ENCODE measurements at places on chromosomes 2 and 18.

DNA sequence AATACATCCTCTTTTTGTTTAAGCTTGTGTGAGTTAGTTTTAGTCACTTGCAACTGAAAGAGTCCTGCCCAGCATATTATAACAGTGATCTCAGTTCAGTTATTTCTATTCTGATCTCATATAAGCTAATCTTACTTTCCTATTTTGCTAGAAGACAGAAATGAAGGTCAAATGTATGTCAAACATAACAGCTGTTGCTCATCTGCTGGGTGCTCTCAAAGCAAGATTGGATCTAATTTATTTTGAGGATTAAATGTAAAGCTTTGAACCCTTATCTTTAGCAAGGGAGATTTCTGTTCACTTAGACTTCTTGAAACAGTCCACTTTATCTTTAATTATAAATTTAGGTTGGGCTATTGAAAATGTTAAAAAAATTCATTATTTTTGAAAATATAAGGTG lies 31.2 kb downstream of the CRYGD start:
- DNase-seq: no peak

- DNase-seq: no peak
Measured at GRCh38 chr2:8574196-8575037, 107.4 kb upstream of the ID2 start.

DNA sequence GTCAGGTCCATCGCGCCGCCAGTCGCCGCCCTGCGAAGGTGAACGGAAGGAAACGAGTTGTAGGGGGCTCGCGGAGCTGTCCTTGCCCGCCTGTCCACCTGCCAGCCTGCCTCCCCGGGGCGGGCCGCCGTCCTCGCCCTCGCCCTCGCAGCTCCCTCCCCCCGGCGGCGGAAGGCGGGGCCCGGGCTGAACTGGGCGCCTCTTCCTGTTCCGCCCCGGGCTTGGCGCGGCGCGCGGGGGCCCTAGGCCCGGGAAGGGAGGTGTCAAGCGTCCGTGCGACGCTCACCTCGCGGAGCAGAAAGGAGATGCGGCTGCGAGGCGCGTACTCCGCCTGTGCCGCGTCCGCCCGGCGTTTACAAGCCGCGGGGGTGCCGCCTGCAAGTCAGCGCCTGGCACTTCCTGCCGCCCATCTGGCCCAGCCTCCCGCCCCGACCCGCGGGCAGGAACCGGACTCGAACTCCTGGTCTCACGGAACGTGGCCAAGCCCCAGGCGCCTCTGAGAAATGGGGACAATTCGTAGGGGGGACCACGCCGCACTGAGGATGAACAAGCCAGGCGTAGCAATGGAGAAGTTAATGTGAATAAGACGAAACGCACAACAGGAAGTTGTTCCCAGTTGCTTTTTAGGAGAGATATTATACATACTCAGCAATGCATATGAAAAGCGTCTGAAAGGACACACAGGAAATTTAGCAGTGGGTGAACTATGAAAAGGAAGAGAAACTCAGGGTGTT lies at the start of gene CNPPD1:
Gene CNPPD1 (minus strand): TSS at position 108 of the 734 bp plus-strand sequence. CDS start 97 bp downstream, at position 11.
- peak; percentile 83 for DNase-seq

GRCh38 chr18:49517483-49517882 lies 30.4 kb upstream of the C18orf32 start:
- no peak for DNase-seq

DNA sequence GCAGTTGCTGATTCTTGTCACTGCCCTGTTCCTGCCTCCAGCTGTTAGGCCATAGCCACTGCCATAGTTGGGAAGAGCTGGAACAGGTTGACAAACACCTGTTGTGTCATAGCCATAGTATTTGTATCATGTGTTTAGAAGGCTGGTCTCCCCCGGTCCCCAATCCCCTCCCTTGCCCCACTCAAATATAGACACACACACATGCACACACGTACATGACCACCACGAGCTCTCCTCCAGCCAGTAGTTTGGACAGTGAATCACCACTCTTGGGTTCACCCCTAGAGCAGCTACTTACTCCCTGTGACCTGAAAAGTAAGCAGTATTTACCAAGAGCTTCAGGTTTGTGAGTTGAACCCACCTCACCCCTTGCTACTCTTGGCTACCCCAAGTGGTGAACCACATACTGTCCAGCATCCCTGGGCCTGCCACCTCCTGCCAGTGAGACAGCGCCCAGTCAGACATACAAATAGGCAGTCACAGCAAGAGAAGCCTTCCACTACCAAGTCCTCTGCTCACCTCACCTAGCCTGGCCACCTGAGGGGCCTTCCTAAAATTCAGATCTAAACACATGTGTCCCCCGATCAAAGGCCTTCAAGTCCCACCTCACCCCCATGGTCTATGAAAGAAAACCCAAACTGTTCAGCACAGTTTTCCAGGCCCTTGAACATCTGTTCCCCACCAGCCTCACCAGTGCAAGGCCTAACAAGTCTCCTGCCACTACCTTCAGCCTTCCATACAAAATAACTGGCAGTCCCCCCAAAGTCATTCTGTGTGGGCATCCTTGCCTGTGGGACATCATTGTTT lies 7.1 kb downstream of the PCBP1 start:
- DNase-seq: no peak

GRCh38 chr2:37614061-37614738 lies 57.2 kb downstream of the CDC42EP3 start:
- DNase-seq: peak; percentile 95

GRCh38 chr2:127552846-127553245 lies 17.4 kb downstream of the MYO7B start:
- no peak for DNase-seq

DNA sequence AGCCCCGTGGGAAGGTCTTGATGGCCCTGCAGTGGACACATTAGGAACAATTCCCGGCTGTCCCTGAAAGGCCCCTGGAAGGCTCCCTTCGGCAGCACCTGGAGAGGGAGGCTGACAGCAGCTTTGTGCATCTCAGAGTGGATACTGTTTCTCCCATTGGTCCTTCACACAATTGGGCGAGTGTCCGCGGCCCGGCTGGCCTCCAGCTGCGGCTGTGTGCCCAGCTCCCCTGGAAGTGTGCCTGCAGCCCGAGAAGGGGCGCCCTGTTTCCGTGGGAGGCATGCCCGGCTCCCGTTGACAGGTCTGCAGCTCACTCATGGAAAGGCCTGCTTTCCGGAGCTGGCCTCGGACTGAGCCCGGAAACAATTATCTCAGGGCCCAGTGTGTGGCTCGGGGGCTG lies 103.7 kb downstream of the LPIN1 start:
- no peak for DNase-seq

- peak; percentile 69 for DNase-seq
Measured at GRCh38 chr2:112582314-112582746, 2.1 kb upstream of the CHCHD5 start.

GRCh38 chr2:215403441-215404347 lies 32.2 kb downstream of the FN1 start:
- no peak for DNase-seq

DNA sequence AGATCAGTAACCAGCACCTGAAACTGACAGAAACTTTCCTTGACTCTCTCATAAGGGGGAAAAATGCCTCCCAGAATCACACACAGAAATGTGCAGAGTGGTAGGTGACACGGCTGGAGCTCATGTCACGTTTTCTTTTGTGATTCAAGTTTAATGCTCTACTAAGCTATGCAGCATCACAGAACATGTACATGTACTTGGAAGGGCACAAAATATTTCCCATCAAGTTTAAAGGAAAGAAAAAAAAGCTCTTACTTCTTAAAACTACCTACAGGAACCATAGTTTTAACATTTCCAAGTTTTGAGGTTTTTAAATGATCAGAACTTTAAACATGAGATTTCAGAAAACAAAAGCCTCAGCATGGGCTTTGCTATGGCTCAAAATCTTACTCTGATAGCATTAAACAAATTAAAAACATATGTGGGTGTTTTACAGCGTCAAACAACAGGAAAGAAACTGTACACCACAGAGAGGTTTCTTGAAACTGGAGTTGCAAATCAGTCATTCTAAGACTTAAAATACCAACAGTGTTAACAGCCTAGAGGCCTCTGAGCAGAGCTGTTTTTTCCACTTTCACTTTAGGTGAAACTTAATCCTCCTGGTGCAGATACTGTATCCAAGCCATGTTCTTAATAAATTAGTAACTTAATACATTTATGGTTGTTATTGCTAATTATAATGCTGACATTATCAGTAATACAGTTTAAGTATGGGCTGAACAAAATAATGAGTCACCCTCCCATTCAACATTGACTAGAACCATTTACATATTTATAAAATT lies 30.1 kb downstream of the MBP start:
- DNase-seq: peak; percentile 92

GRCh38 chr2:241118737-241119505 lies 16.8 kb upstream of the MTERF4 start:
- no peak for DNase-seq

Measured in AG10803 (cell line).